ENCODE measurements at places on chromosomes 1 and 21.

DNA sequence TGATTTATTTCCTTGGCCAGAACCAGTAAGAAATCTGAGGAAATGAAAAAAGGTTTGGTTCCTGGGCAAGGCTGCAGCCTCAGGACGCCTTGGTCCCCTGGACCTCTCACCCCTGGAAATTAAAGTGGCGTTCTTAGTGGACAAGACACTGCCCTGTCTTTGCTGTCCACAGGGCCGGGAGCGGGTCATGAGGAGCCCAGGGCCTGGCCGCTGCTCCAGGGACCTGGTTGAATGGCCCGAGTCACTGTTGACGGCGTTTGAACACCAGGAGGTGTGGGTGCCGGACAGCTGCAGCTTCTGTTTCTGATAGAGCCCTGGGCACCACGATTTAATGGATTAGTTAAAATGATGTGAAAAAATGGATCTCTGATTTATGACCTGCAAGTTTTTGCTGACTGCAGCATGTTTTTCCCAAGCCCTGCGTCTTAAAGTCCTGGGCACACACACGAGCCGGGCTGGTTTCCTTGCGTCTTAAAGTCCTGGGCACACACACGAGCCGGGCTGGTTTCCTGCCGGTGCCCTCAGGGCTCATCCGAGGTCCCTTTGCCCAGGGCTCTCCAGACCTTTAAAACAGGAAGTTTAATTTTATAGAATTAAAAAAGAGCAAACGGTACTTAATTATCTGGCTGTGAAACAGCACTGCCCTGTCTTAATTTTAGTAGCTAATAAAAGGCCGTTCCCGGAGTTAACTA, 74.1 kb upstream of the ACTRT2 start:
- DNase-seq, result no peak

GRCh38 chr1:80363689-80364475, 1357.4 kb upstream of the ADGRL4 start:
- no peak for DNase-seq

- DNase-seq, result no peak
Observed at GRCh38 chr1:63321785-63322113, 618 bp upstream of the FOXD3 start.

- DNase-seq, result no peak
Observed at GRCh38 chr1:42133809-42134526, 19.2 kb upstream of the GUCA2B start.

GRCh38 chr1:241579434-241579833, 47.3 kb downstream of the KMO start:
- no peak for DNase-seq

DNA sequence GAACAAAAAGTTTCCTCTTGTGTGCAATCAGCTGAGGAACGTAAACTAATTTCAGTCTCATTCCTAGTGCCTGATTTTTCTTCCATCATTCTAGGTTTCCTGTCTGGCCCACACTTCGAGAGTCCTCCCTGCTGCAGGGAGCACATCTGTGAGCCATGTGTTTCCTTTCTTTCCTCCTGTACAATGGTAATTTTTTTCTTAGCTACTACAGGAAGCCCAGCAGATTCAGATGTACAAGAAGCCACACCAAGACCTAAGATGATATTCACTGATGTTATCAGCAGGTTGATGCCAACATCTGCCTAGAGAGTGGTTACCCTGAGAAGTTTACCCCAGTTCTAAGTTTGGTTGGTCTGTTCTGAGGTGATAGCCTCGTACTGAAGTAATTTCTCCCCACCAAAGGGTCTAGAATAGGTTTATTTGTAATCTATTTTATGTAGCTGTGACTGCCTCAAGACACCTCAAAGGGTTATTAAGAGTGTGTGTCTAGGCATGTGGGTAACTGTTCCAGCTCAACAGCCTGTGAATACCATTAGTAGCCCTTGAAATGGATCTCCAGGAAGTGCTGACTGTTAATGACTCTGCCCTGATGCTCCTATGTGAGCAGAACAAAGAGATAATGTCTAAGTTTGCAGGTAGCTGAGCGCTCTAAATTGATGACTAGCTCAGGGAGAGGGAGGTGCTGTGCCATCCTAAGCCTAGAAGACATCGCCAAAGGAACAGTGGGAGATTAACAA, 31.7 kb upstream of the CLDN14 start:
- no peak for DNase-seq

GRCh38 chr1:32195972-32196823, 4.2 kb upstream of the CCDC28B start:
- DNase-seq, result no peak

- DNase-seq, result no peak
Observed at GRCh38 chr1:63643517-63643916, 50.3 kb downstream of the PGM1 start.

GRCh38 chr1:89022167-89022959, at the start of gene GBP3:
Gene GBP3, minus strand, starts transcription at chr1:89022866. Its CDS starts 2,145 bp downstream, at chr1:89020721.
- DNase-seq, result no peak

GRCh38 chr1:15454256-15454655, 2.3 kb upstream of the CELA2A start:
- no peak for DNase-seq

- DNase-seq, result no peak
Observed at GRCh38 chr1:60066001-60066400, 7.6 kb downstream of the C1orf87 start.

- DNase-seq, result no peak
Observed at GRCh38 chr1:23759277-23759676, 16.0 kb downstream of the ELOA start.

DNA sequence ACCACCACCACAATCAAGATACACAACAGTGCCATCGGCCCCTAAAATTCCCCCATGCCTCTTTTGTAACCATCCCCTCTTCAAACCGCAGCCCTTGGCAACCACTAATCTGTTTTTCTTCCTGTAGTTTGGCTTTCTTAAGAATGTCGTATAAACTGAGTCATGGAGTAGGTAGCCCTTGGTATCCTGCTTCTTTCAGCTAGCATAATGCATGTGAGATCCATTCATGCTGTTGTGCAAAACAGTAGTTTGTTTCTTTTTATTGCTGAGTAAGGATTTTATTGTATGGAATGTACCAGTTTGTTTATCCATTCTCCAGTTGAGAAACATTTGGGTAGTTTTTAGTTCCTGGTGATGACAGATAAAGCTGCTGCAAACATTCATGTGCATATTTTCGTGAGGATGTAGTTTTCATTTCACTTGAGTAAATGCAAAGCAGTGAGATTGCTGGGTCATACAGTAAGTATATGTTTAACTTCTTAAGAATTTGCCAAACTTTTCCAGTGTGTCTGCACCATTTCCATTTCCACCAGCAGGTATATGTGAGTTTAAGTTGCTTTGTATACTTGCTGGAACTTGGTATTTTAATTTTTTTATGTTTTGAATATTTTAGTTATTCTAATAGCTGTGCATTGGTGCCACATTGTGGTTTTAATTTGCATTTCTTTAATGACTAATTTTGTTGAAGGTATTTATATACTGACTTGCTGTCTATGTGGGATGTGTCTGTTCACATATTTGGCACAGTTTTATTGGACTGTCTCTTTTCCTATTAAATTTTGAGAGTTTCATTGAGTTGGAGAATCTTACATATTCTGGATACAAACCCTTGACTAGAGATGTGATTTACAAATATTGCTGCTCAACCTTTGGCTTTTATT, 148.4 kb upstream of the MAP1LC3C start:
- no peak for DNase-seq

DNA sequence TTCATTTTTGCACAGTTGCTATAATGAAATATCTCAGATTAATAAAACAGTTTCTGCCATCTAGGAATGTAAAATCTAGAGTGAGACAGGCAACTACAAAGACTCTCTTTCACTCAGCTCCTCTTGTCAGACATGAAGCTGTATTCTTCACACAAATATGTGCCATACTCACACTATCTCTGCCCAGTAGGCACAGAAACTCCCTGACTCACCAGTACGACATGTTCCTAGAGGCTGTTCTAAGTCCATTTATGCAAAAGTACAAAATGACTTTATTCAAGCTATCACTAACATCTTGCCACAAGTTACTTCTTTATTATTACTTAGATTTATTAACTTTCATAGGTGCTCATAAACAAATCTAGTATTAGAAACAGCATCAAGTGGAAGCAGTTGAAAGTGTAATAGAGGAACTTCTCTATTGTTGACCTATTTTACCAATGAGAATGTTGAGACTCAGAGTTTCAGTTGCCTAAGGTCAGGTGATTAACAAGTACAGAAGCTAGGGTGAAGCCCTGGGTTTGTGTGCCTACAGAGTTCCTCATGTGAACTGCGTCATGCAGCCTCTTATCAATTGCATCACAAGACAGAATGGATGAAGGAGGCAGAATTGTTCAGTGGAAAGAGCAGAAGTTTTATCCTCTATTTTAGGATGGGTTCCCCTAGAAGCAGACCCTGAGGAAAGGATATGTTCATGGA, 98.9 kb downstream of the RGS2 start:
- no peak for DNase-seq

GRCh38 chr1:26789931-26790330, 2.2 kb downstream of the PIGV start:
- no peak for DNase-seq

DNA sequence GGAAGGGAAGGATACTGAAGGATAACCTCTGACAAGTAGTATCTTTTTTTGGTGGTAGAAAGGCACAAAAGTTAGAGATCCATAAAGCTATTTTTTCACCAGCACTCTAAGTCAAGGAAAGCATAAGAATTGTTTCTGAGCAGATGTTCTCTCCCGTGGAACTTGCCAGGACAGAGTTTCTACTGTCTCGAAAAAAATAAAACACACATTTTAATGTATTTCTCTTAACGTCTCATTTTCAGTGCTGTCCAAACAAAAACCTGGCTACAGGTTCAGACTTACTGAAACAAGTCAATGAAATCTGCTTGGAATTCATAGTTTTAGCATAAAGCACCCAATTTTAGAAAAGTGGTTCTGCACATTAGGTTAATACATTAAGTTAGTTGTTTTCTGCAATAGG, 338.3 kb downstream of the LTN1 start:
- no peak for DNase-seq

- no peak for DNase-seq
Observed at GRCh38 chr1:60461925-60462595, 388.5 kb upstream of the C1orf87 start.

DNA sequence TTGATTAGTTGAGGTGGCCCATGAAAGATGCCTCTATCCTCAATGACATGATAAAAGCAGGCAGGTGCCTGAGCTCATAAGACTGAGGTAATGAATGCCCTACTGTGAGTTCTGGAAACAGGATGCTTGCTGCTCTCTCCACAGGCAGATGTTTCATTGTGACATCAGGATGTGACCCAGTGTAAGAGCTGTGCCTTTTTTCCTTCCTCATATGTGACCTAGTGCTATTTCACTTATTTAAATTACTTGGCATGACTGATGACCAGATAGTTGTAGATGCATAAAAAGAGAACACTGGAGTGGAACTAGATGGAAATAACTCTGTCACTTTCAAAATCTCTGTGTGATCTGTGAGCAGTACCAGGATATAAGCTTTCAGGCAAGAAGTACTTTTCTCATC, 31.9 kb downstream of the KIF14 start:
- DNase-seq, result no peak

DNA sequence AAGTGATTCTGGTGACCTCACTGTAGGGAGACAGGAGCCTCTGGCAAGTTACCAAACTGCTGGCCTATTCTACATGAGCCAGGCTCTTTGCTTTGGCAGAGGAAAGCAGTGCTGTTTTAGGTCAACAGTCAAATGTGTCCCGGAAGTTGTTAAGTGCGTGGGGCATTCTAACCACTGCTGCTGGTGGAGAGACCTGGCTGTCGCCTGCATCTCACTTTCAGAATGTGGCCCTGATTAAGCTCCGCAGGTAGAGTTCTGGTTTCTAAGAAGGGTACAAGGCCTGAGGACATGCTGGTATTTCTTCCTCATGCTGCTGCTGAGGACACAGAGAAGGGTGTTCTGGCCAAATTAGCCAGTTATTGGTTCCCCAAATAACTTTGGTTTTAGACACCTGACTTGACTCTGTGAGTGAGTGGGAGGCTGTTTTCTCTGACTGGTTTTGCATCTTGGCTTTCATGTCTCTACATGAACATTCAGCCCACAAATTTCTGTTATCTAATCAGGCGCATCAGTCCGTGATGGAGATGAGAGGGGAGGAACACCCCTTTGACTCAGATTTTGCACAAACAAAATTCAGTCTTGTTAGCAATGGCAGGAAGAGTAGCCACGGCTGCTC, 120.8 kb downstream of the LMO4 start:
- no peak for DNase-seq

DNA sequence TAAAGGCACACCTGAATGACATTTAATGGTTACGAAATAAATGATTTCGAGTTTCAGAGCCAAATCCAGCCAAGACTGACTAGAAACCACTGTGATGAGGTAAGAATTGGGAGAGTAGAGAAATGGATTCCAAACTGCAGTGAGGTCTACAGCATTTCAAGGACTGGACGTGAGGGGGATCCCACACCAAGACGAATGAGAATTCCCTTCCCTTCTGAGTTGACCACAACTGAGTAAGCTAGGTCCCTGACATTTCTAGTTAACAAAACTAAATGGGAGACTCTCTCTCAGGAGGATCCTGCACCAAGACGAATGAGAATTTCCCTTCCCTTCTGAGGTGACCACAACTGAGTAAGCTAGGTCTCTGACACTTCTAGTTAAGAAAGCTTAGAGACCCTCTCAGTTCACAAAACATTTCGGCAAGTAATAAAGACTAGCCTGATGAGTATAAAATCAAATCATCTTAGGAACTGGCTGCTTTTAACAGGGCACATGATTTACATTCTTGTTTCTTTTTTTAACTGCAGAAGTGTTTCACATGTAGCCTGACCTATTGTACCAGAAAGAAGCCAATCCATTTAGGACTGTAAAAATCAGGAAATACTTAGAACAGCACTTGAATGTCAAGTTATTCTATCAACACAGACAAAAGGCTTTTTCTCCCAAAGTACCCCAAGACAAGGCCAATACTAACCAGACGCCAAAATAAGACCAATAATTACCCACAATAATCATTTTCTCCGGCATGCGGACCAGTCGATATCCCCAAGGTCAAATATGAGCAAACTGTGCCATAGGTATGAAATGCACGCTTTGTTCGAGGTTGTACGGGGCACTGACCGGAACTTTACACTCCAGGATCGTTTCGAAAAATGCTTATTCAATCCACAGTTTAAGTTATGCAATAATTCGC, 1.4 kb upstream of the SPATA1 start:
- DNase-seq, result no peak

- DNase-seq, result no peak
Observed at GRCh38 chr1:18564676-18565075, 66.0 kb upstream of the PAX7 start.

- no peak for DNase-seq
Observed at GRCh38 chr1:2320006-2320405, 71.3 kb downstream of the MORN1 start.

- DNase-seq, result no peak
Observed at GRCh38 chr1:35005711-35006110, 20.6 kb upstream of the TMEM35B start.

GRCh38 chr1:99265124-99265523, 832 bp downstream of the PLPPR4 start:
- DNase-seq, result no peak

DNA sequence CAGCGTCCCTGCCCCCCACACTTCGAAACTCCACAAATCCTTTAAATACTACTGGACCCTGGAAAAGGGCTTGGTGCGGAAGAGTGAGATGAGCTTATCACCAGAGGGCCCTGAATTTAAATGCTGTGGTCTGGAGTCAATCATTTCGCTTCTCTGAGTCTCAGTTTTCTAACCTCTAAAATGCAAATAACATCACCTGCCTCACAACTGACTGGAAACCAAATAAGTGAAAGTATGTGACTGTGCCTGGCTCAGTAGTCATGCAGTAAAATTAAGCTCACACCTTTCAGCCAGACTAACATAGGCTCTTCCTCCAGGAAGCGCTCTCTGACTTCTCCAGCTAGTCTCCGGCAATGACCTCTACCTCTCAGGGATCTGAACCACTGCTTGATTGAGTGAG, 4.2 kb downstream of the GJA4 start:
- no peak for DNase-seq

GRCh38 chr1:87296206-87296605, 32.5 kb upstream of the LMO4 start:
- no peak for DNase-seq

Measured in activated CD4-positive, alpha-beta T cell treated with anti-CD3 and anti-CD28 coated beads for 4 hours (primary cell).